ENCODE measurements at places on chromosomes 2 and 18.

DNA sequence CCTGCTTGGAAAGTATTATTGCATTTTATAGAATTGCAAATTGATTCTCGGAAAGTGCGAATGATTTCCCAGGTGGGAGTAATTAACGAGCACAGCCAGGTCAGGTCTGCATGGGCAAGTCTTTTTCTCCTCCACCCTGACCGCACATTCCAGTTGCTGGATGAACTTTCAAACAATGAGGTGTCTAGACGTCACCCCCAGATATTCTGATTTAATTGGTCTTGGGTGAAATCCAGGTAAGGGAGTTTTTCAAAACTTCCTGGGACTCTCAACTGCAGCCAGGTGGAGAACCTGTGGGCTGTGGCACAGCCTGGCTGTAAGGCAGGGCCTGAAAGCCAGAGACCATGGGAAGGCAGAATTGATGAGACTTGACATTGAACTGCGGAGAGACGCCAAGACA lies 15.9 kb upstream of the RNF152 start:
- DNase-seq = no peak

DNA sequence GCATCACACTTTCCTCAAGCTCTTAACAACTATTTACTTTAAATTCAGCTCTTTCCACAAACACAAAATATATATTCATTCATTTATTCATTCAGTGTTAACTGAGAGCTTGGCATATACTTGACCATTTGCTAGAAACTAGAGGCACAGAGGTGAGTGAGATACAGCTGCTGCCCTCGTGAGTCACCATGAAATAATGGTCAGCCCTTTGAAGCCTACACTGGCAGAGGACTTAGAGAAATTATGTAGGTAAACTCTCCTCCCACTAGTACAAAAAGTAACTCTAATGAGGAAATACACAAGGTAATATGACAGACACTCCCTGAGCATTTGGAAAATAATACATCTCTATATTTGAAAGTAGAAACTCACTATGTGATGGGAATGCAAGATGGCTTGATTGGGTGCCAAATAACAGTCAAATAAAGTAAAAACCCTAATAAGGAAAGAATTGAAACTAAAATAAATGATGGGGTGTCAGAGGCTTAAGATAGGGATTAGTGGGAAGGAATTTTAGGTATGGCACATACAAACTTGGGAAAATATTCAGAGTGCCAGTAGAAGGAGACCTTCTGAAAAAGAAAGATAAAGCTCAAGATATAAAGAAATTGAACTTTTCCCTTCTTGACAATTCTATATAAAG lies 61.1 kb downstream of the ANTXR1 start:
- no peak for DNase-seq

- no peak for DNase-seq
Observed at GRCh38 chr2:134273256-134273983, 19.5 kb downstream of the MGAT5 start.

GRCh38 chr2:126558029-126558428 lies 97.9 kb upstream of the GYPC start:
- no peak for DNase-seq

GRCh38 chr2:8985561-8986326 lies 17.7 kb downstream of the MBOAT2 start:
- DNase-seq = no peak

DNA sequence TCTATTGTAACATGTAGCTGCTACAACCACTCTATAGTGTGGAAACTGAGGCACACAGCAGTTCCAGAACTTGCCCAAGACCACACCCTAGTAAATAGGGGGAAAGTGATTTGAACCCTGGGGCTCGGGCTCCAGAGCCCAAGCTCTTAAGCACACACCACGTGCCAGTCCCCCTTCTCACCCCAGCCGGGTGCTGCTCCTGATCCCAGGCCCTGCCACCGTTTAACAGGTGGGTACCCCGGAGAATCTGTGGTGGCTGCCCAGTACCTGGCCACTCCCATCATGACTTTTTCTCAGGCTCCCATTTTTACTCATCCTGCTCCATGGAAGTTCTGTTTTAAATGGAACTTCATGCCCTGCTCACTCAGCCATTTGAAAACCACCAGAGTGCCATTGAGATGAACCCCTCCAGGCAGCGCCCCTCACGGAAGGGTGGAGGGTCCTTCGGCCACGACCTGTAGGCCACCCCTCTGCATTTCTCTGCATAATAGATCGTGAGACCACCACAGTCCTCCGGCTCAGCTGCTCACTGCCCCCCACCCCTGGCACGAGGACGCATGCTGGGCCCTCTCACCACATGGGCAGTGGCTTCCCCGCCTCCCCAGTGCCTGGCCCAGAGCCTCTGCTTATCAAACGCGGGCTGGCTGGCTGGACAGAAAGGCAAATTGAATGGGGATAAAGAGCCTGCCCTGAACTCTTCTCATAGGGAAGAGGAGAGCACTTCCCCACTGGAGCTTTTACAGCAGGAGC lies 42.1 kb downstream of the TMEM37 start:
- DNase-seq = no peak

DNA sequence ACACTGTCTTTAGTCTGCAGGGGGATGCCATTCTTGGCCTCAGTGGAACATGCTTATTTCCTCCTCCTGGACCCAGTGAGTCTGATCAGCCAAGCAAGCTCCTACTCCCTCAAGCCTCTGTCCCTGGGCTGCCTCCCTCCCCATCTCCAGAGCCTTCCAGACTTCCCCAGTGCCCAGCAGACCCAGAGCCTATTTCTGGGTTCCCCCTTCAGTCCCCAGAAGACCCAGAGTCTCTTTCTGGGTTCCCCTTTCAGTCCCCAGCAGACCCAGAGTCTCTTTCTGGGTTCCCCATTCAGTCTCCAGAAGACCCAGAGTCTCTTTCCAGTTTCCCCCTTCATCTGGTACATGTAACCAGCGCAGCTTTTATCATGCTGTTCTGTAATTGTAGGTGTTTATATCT lies 17.0 kb upstream of the PKDCC start:
- DNase-seq = no peak

DNA sequence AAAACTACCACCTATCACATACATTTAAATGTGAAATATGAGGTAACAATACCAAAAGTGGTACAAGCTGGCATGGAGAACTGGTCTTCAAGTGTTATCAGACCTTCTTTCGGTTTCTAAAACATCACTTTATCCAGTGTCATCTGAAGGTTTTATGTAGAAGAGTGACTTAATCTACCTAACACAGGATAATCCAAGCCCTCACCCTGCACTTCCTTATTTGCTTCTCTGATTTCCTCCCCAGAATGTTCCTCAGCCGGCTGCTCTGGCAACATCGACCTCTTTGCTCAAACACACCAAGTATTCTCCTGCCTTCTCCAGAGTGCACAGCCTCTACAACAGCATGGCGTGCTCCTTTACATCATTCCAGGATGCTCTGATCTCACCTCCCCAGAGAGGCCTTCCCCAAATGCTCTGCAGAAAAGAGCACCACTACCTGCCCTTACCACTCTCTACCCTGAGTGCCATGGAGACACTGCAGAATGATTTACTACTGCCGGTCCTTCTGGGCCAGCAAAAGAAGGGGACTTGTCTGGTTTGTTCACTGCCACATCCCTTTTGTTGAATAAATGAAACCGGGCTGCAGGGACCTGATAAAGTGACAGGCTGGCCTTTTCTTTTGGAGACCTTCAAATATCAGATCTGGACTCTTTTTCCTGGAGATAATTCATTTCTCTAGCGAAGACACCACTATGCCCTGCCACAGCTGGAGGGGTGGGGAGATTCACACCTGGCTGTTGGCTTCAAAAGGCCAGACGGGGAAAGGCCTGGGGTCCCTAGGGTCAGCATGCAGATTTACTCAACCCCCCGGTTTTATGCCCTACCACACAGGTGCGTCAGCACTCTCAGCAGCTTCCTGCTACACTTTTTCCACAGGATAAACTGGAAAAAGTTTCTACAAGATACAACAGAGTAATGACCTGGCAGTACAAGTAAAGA lies 42.0 kb downstream of the TTR start:
- no peak for DNase-seq

DNA sequence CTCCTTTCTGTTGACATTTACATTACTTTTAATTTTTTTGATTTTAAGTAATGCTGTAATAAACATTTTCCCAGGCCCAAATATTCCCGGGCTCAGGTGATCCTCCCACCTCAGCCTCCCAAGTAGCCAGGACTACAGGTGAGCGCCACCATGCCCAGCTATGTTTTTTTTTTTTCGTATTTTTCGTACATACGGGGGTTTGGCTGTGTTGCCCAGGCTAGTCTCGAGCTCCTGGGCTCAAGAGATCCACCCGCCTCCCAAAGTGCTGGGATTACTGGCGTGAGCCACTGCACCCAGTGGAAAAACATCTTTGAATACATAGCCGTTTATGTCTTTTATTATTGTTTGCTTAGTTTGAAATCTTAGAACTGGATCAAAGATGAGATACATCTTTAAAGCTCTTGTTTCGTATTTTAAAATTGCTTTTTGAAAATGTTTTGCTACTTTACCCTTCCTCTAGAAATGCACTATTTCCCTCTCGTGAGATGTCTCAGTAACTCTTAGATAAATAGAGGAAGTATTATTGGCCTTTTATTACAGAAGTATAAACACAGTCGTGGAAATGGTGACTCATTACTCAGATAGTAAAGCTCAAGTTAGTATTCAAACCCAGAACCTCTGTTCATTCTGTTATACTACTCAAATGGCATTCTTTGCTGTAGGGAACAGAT lies 2.4 kb downstream of the SMCHD1 start:
- no peak for DNase-seq

DNA sequence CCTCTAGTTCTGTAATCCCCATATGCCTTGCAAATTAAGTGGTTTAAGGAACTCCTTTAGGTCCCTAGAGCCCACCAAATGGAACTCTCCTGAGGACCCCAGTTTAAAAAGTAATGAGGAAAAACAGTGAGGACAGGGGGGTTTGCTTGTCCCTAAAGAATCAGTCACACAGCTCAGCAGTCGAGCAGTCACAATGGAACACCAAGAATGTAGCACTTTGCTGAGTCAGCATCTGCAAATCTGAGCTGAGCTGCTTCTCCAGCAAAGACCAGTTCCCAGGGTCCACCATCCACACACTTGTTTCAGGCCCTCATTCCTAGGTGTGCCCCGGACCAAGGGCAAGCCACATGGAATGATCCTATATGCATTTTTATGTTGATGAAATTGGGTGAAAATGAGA lies 46.2 kb upstream of the NEDD4L start:
- DNase-seq = no peak

GRCh38 chr18:44543387-44543786 lies 137.3 kb upstream of the SETBP1 start:
- no peak for DNase-seq

GRCh38 chr18:23316988-23317387 lies 136.1 kb upstream of the RIOK3 start:
- DNase-seq = no peak

DNA sequence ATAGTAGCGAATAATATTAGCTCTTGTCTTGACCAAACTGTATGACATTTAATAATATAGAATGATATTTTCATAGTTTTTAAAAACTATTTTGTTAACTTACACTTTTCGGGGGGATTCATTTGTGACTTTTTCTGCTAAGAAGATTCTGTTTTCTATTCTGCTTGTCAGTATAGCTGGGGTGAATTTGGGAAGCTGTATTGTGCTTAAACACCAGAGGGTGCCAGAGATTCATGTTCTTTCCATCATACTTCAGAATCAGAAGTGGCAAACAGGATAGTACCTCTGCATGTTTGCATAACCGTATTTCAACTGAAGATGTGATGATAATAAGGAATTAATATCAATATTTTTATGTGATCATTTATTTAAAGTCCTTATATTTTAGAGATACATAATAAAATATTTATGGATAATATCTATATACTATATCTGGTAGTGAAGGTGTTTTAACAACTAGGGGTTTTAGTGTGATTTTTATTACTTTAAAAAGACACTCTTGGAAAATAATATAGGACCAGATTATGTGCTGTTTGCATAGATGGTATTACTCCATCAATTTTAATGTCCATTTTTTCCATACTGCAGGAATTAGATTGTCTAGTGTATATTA lies 81.0 kb downstream of the TAF4B start:
- no peak for DNase-seq

DNA sequence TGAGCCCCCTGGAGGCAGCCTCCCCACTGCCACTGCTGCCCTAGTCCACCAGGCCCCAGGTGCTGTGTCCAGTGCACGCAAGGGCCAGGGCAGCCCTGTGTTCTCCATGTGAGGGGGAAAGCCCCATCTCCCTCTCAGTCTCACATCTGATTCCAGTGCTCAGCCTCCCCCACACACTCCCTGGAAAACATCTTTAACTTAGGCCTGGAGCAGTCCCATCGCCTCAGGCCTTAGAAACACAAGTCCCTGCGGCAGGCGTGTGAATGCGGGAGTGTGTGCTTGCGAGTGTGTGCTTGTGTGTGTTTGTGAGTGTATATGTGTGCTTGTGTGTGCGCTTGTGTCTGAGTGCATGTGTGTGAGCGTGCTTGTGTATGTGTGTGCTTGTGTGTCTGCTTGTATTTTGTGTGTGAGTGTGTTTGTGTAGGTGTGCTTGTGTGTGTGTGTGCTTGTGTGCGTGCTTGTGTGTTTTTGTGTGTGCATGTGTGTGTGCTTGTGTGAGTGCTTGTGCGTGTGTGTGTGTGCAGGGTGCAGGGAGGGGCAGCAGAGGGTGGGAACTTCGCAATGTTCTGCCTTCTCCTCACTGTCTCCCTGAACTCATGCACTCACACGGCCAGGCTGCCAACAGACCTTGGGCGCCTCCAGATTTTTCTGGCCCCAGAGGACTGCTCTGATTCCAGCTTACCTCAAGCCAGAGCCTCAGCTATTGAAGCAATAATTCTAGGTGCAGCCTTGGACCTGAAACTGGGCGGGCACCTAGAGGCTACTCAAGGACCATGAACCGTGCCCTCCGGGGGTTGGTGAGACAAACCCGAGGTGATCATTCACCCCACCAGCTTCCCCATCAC lies 139.6 kb downstream of the CABLES1 start:
- no peak for DNase-seq

DNA sequence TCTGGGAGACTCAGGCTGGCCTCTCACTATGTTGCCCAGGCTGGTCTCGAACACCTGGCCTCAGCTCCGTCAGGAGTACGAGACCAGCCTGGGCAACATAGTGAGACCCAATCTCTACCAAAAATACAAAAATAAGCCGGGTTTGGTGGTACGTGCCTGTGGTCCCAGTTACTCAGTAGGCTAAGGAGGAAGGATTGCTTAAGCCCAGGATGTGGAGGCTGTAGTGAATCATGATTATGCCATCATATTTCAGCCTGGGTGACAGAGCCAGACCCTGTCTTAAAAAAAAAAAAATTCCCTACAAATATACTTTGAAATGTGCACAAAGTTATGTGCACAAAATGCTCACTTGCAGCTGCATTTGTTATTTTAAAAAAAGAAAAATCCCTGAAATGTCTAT lies 26.3 kb upstream of the AGAP1 start:
- no peak for DNase-seq

DNA sequence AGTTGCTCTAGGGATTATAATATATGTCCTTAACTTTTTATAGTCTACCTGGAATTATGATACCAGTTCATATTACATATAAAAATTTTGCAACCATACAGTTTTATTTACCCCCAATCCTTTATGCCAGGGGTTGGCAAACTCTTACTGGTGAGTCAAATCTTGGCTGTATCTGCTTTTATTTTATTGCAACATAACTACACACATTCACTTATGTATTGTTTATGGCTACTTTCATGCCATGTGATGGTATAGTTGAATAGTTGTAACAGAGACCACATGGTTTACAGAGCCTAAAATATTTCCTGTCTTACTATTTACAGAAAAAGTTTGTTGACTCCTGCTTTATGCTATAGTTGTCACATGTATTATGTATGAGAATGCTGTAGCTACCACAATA lies 25.8 kb upstream of the DLX2 start:
- no peak for DNase-seq

- no peak for DNase-seq
Observed at GRCh38 chr2:217970206-217970605, 32.6 kb downstream of the TNS1 start.
